ENCODE measurements at places on chromosomes 16 and 17.

DNA sequence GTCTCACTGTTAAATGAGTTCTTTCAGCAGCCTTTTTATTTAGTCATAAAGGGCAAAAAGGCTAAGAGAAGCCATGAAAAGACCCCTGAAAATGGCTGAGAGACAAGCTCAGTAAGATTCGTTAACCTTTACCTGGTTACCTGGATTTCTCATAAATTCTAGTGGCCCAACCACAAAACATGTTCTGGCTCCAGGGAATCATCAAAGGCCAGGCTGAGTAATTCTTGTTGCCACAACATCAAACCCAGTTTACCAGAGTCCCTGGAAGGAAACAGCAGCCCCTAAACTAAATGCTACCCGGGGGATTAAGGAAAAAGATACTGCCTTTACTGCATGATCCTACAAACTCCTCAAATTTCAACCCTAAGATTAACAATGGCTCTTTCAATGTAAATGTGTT is 15.8 kb downstream of the CYTH1 start:
- no peak for DNase-seq

DNA sequence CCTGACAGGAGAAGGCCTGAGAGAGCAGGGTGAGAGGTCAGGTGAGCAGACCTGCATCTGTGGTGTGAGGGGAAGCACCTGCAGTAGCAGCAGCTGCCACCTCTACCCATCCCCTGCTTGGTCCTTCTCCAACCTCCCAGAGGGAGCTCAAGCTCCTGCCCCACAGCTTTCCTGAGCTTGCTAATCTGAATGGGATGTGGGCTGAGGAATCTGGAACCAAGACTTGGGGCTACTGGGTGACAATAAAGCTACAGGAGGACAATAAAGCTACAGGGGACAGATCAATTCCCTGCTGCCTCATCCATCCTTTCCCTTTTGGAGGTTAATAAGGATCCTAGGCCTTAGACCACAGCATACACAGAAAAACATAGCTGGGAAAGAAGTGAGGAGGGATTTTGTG is 4.9 kb upstream of the TBX4 start:
- no peak for DNase-seq

DNA sequence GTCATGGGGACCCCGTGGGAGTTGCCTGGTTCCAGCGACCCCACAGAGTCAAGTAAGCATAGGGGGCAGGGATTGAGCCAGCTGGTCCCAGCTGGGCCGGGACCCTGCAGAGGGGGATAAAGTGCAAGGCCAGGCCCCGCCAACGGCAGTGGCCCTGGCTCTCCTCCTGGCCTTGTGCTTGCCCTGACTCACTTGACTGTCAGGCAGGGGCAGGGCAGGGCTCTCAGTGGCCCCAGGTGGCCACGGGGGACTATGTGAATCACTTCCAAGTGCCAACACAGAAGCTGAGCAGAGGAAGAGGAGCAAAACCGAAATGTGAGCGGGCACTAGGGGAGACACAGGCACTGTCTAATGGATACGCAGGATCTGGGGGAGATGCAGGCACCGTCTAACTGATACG is 21.6 kb upstream of the NCBP3 start:
- DNase-seq, result no peak

GRCh38 chr16:3076577-3076976 is 11.1 kb downstream of the IL32 start:
- no peak for DNase-seq

DNA sequence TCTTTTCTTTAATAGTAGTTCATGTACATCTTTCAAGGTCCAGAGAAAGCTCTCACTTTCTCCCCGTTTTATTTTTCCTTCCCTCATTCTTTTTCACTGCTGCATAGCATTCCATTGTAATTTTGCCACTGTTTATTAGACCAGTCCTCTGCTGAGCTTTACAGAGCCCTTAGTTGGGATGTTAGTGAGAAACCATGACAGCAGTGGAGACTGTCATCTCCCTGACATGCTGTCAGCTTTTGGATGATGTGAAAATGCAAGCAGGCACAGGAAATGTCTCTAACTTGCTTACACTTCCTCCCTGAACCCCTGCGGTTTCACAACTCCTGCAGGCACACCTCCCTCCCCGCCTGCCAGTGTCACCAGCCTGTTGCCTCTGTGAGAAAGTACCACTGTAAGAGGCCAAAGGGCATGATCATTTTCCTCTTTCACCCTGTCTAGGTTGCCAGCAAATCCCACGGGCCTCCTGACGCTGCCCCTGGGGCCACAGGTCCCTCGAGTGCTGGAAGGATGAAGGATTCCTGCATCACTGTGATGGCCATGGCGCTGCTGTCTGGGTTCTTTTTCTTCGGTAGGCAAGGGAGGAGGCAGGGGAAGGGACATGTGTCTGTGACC is at the start of gene ITGAL:
ITGAL (plus strand) TSS at position 415 of the 615 bp plus-strand sequence; CDS start at position 511, 96 bp downstream.
- no peak for DNase-seq

DNA sequence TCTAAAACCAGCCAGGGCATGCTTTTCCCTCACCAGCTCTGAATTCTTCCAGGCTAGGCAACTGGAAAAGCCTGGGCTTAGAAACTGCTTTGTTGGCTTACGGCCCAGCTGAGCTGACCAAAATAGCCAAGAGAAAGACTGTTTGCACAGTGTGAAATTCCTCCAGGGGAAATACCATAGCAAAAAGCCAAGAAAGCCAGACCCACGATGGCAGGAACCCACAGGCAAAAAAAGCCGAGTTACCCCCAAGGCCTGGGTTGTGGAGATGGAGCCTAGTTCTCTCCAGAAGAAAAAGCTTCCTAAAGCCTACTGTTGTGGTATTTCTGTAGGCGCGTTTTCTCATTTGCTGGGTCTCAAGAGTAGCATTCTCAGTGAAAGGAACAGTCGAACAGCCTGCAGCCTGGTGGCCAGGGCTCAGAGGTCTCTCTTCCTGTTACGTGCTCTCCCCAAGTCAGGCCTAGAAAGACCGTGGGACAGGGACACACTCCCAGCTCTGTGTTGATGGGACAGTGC is 9.2 kb downstream of the SP2 start:
- DNase-seq, result no peak

GRCh38 chr17:44608727-44609435 is 47.4 kb upstream of the MEIOC start:
- DNase-seq, result no peak

DNA sequence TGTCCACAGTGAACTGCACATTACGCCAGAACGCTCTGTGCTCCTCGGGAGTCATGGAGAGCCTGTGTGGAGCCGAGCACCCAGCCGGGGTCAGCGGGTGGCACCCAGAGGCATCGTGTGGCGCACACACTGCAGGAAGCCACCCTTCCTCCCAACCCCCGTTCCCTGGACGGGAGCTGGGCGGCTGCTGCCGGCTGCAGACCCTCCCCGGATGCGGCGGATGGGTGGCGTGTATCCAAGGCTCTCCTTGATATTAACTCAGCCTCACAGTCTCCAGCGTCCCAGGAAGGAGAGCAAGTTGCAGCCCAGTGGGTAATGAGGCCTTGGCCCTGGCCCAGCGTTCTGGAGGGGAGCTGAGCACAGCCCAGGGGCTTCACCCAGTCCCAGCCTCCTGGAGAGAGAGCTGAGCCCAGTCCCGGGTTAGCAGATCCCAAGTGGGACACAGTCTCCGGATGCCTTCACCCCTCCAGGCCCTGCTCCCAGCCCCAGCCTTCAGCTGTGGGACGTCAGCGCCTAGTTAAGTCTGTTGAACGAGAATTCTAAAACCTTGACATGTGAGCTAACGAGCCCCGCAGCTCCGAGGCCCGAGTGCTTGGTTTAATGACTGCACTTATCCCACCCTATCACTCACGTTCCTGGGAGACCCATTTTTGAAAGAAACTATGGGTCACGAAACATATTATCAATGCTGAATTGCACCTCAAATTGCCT is 86.6 kb downstream of the TBC1D16 start:
- peak; percentile 18 for DNase-seq

GRCh38 chr17:4180791-4181190 is 37.8 kb downstream of the CYB5D2 start:
- no peak for DNase-seq

- DNase-seq, result no peak
These were observed 197.8 kb upstream of the PIRT start for GRCh38 chr17:11035681-11036080.

GRCh38 chr16:82287937-82288336 is 117.9 kb upstream of the MPHOSPH6 start:
- no peak for DNase-seq

- DNase-seq, result no peak
These were observed 43.2 kb upstream of the GNG13 start for GRCh38 chr16:843771-844170.

DNA sequence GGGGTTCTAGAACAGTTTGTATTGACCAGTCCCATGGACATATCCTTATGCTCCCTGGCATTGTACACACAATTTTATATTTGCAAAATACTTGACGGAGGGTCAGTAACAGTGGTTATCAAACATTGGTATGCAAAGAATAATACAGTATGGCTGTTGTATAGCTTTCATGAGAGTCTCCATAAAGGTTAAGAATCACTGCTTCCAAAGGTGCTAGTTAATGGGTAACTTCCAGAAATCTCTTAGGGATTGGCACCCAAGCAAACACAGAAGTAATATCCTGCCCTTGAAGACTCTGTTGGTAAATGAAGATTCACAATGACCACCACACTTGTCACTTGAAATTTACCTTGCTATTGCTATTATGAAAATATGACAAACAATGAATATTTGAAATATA is 239.2 kb downstream of the ZFHX3 start:
- no peak for DNase-seq

- no peak for DNase-seq
These were observed 186.4 kb upstream of the ERCC4 start for GRCh38 chr16:13733561-13733960.

- DNase-seq, result no peak
These were observed 394.0 kb downstream of the KCNJ2 start for GRCh38 chr17:70563281-70563820.

- no peak for DNase-seq
These were observed 37.8 kb downstream of the GNA13 start for GRCh38 chr17:65018610-65019316.

GRCh38 chr17:38563362-38564253 is 42.1 kb downstream of the SRCIN1 start:
- peak; percentile 65 for DNase-seq

- DNase-seq, result no peak
These were observed 53.4 kb downstream of the RGS9 start for GRCh38 chr17:65190467-65191097.

DNA sequence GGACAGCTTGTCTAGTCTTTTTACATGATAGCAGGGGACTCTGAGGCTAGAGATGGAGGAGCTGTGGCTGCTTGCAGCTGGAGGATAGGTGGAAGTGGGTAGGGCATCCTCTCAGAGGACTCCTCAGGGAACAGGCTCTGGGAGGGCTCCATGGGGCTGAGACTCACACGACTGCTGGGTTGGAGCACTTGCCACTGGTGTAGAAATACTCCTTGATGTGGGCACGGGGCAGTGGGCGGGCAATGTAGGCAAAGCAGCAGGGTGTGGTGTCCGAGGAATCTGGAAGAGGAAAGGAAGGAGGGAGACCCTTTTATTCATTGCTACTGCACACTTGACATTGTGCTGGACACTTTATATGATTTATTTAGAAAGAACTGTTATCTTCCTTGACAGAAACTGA is 1.8 kb downstream of the CCL5 start:
- DNase-seq, result no peak

DNA sequence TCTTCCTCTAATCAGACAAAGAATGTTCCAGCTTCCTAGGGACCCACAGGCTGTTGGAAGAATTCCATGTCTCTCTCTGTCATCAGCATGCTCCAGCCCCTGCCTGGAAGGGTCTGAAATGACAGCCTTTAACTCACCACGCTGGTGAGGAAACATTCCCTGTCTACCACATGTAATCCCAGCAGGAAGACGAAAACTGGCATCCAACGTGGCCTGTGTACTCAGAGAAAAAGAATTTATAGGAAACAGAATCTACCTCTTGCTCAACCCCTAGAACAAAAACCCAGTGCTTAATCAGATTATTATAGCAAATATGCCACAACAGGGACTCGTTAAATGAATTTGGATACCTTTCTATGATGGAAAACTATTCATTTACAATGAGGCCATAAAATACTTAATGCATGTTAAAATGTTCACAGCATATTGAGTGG is 147.3 kb upstream of the FOXF1 start:
- no peak for DNase-seq

DNA sequence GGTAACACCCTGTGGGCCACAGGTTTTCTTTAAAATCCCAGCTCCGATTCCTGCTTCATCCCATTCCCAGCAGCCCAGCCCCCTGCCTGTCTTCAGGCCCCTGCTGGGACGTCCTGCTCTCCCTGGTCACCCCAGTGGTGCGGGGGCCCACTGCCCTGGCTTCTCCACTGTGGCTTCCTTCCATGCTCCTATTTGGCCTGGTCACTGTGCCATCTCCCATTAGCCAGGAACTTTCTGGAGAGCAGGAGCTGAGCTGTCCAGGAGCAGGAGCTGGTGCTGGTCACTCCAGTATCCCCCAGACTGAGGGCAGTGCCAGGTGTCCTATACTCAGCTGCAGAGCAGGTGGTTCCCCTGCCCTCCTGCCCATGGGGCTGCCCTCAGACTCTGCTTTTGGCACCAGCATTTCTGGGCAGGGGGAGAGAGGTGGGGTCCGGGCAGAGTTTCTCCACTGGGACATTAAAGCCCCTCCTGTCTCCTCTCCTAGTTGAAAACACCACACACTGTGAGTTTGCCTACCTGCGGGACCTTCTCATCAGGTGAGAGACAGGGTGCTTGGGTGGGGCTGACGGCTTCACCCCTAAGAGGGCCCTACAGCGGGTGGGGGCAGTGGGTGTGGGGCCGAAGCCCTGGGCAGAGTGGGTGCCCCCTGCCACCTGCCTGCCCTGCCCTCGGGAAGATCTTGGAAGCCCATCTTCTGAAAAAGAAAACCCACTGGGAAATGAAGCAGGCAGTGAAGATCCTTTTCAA is 356.2 kb downstream of the SEC14L1 start:
- no peak for DNase-seq

GRCh38 chr16:8958344-8959167 is 5.2 kb downstream of the USP7 start:
- DNase-seq, result no peak

Measured in glutamatergic neuron (in vitro differentiated cells).